ENCODE measurements at places on chromosomes 7 and 10.

- no peak for DNase-seq
Observed at GRCh38 chr7:116588225-116588624, 63.4 kb downstream of the CAV1 start.

DNA sequence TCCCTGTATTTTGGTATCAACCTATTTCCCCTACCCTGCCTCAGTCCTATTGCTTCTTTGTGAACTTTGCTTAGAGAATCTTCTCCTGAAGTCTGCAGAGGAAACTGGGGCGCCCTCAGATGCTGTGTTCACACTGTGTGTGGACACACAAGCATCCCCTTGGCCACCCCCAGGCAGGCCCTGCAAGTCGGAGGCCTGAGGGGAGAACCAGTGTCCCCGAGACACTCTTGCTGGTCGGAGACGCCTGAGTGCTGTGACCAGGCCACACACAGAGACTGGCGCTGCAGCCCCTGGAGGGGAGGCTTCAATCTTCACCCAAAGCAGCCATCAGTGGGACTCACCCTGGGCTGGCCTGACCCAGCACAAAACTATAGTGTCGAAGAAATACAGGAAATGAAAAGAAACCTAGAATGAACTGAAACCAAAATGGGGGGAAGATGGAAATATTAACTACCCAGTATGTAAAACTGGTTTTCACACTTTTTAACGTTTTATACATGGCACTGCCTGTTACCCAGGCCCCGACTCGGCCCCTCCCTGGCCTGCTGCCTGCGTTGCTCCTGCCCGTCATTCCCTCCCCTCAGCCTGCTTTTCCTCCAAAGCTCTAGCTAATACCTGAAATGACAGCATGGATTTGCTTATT is 48.4 kb upstream of the FAM20C start:
- DNase-seq, result no peak

- DNase-seq, result no peak
Observed at GRCh38 chr7:47552621-47553020, 29.3 kb downstream of the TNS3 start.

GRCh38 chr10:73577788-73578187 is 13.4 kb downstream of the USP54 start:
- DNase-seq, result no peak

GRCh38 chr7:67625257-67625737 is 628.7 kb downstream of the TYW1 start:
- no peak for DNase-seq

DNA sequence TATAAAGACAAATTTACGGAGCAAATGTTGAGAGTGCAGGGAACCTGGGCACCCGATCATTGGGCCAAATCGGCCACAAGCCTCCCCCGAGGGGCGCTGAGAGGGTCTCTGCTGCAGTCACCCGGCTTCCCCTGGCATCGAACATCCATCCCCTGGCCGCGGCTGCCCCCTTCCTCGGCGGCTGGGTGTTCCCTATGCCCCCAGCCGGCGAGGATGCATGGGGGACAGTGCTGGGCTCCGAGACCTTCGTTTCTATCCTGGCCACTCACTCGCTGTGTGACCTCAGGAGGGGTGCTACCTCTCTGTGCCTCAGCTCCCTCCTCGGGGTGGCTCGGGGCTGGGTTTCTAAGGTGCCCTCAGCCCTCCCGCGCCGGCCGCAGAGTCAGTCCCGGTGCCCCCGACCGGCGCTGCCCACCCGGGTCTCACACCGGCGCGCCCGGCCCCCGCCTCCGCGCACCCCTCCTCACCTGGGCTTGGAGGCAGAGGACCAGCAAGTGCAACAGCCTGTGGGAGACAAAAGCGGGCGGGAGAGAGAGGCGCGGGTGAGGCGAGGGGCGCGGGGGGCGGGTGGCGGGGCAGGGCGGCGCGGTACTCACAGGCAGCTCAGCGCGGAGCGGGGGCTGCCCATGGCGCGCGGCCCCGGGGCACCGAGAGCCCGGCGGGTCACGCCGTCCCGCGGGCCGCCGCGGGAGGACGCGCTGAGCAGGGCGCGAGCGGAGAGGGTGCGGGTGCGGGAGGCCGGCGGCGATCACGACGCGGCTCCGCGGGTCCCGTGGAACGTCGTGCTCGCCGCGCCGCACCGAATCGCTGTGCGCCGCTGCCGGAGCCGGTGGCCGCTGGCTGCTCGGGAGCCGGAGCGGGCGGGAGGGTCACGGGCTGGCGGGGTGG is at the start of gene FGF8:
Gene FGF8, minus strand, starts transcription at position 842 of the 888 bp plus-strand sequence. Its CDS starts 214 bp downstream, at position 628.
- DNase-seq, result no peak

- no peak for DNase-seq
Observed at GRCh38 chr10:107583974-107584373, 419.5 kb upstream of the SORCS1 start.

DNA sequence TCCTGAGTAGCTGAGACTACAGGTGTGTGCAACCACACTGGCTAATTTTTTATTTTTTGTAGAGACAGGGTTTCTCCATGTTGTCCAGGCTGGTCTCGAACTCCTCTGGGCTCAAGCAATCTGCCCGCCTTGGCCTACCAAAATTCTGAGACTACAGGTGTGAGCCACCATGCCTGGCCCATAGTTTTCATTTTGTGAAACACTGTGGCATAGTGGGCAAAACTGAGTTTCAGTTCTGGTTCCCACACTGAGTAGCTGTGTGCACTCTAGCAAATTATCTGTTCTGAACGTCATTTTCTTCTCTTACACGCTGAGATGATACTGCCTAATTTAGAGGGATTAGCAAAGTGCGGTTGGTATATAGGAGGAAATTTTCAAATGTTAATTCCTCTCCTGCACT is 13.5 kb downstream of the ATP5MK start:
- no peak for DNase-seq

- DNase-seq, result no peak
Observed at GRCh38 chr10:7409732-7410168, 1.1 kb downstream of the SFMBT2 start.

DNA sequence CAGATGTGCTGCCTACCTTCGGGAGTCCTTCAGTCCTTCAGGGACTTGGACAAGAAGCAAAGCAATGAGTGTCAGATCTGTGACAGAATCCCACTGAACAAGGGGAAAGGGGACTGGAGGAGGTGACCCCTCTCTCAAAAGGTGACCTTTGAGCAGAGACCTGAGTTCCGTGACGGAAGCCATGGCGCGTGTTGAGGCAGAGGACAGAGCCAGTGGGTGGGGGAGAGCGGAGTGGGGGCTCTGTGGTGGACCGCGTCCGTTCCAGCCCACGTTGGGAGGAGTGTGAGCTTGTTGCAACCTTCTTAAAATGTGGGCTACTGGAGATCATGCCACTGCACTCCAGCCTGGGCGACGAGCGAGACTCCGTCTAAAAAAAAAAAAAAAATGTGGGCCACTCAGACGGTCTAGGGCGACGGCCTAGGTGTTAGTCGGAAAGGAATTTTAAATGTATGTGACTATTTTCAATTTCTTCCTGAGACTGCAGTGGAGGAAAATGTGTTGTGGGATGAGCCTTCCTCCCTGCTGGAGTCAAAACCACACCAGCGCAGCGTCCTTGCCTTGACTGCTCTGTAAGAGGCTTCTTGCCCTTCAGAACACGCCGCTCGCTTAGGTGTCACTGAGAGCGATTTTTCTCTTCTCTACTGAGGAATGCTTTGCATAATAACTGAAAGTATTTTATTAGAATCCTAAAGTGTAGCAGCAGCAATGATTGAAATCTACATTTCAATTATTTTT is 272.7 kb downstream of the CELF2 start:
- no peak for DNase-seq

- DNase-seq, result no peak
Observed at GRCh38 chr10:23780331-23780730, 341.5 kb downstream of the OTUD1 start.

DNA sequence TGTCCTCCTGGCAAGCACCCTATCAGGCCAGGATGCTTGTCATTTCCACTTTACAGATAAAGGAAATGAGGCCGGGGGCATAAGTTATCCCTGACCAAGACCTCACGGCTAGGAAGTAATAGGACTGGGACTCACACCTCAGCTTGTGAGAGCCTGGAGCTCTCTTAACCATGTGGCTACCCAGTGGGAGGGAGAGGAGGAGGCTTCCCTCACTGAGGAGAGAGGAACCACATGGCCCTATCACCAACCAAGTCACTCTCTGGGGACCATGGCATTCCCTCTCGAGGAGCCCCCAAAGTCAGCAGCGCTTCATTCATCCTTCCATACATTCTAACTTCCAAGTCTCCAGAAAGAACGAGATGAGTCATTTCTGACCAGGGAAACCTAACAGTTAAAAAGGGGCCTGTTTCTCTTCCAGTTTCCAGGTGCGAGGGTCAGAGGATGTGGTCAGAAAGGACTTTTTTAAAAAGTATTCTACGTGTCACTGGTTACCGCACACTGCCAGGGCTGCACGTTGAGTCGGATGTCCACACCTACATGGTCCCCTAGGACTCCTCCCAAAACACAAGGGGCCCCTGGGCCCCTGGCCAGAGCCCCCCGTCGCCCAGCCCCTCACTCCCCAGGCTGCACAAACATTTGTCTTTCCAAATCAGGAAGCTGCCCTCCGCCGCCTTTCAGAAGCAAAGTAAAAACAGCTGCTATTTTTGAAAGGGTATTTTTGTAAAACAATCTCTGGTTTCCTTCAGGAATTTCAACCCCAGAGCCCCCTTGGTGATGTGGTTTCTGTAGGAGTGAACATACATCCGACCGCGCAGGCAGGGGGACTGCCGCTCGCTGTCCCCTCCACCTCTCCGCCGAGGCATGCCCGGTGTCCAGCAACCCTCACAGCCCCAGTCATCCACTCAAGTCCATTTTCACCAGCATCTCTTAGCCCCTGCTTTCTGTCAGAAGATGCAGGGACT is 128.2 kb upstream of the CHST15 start:
- DNase-seq, result no peak

DNA sequence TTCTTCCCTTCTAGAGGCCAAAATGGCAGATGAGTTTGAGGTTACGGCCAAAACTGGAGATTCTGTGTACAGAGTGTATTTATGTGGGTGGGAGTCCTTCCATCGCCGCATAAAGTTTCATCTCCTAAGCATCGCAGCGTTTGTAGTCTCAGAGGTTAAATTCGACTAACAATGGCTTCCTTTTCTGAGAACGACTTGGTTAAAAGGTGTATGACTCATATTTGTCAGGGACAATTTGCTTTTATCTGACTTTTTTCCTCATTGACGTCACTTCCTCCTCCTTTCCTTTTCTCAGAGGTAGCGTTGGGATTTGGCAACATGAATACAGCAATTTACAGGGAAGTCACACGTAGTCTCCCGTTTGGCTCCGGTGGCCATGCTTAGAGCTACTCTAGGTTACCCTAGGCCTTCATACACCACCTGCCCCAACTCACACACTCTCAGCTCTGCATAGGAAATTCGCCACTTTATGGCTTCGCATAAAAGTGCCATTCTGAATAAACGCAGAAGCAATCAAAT is 37.6 kb upstream of the TCF7L2 start:
- no peak for DNase-seq

GRCh38 chr7:105712877-105713276 is 131.6 kb upstream of the EFCAB10 start:
- no peak for DNase-seq

DNA sequence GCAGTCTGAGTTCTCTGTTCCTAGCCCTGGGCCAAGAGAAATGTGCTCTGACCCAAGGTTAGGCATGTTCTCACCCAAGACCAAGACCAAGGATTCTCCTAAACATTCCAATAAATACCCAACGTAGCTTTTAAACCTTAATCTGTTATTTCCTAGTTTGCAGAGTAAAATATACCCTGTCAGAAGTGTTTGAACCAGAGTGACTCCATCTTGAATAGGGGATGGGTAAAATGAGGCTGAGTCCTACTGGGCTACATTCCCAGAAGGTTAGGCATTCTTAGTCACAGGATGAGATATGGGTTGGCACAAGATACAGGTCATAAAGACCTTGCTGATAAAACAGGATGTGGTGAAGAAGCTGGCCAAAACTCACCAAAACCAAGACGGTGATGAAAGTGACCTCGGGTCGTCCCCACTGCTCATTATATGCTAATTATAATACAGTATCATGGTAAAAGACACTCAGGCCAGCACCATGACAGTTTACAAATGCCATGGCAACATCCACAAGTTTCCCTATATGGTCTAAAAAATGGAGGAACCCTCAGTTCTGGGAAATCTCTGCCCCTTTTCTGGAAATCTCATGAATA is 27.7 kb downstream of the PLXNA4 start:
- no peak for DNase-seq

DNA sequence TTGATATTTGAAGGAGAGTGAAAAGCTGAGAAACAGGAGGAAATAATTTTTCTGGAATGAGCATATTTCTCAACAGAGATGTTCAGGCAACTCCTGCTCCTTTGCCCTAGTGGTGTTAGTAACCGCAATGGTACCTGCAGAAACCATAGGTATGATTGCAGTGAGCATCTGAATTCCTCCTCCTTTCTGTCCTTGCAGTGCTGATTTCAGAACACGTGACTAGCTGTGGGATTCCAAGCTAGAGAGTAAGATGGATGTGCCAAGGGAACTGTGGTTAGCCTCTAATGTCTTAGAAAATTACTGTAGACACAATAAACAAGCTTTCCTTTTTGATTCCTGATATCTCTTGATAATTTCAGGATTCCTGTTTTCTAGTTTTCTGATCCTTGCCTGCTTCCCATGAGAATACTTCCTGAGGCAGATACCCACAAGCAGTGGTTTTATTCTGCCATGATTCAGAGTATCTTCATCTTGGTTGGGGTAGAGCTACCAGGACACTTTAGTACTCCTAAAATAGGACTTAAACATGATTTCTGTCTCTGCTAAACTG is 27.5 kb downstream of the LRGUK start:
- no peak for DNase-seq

GRCh38 chr10:113538151-113538550 is 14.7 kb upstream of the HABP2 start:
- DNase-seq, result no peak

GRCh38 chr10:80855348-80855971 is 317.8 kb downstream of the SH2D4B start:
- DNase-seq, result no peak

DNA sequence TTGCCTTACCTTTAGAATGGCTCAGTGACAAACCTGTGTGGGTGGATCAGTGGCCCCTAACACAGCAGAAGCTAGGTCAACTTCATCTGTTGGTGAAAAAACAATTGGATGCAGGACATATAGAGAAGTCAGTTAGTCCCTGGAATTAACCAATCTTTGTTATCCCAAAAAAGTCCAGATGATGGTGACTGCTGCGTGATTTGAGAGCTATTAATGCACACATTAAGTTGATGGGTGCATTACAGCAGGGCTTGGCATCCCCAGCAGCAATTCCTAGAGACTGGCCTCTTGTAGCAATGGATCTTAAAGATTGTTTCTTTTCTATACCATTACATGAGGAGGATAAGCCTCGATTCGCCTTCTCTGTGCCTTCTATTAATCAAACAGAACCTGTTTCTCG is 33.3 kb downstream of the OR13A1 start:
- no peak for DNase-seq

DNA sequence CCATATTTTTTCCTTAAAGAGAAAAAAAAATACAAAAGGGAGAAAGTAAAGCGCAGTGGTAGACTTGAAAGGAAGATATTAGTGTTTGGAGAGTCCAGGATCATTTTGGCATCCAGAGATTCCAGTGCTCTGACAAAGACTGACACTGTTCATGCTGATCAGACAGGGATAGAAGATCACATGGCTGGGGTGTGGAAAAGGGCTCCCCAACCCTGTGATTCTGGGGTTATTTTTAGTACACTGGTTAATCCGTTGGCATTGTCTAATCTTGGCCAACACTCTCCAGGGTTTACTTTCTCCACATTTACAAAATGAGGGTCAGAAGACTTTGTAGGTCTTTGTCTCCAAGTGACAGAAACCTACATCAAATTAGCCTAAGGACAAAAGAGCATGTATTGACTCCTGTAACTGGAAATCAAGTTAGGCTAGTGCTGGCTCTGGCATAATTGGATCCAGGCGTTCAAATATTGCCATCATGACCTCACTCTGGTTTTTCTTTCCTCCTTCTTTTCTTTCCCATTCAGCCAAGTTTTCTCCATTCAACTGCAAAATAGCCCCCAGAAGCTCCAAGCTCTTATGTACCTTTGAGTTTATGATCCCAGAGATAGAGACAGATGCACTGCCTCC is 181.6 kb downstream of the PHTF2 start:
- no peak for DNase-seq

All from cortex of kidney (tissue), 1 donor.